NCI-H146 (cell line): ENCODE measurements at places on chromosomes 5 and 9.
A peak's percentile ranks its signal among the peaks of the same experiment; 100 is the strongest.

GRCh38 chr5:129477532-129477931, 17.4 kb downstream of the ADAMTS19 start:
- DNase-seq = no peak

DNA sequence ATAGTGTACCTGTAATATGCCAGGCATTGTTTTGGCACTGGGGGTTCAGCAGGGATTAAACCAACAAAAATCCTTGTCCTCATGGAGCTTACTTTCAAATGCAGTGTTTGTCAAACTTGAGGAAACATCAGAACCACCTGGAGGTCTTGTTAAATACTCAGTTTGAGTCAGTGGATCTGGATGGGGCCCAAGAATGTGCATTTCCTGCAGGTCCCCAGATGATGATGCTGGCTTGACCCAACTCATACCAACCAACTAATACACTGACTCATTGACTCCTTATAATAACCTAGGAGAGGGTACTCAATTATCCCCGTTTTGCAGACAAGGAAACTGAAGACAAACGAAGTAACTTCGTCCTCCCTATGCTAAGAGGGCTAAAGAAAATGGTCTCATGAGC, 11.3 kb downstream of the WWC1 start:
- no peak for DNase-seq

DNA sequence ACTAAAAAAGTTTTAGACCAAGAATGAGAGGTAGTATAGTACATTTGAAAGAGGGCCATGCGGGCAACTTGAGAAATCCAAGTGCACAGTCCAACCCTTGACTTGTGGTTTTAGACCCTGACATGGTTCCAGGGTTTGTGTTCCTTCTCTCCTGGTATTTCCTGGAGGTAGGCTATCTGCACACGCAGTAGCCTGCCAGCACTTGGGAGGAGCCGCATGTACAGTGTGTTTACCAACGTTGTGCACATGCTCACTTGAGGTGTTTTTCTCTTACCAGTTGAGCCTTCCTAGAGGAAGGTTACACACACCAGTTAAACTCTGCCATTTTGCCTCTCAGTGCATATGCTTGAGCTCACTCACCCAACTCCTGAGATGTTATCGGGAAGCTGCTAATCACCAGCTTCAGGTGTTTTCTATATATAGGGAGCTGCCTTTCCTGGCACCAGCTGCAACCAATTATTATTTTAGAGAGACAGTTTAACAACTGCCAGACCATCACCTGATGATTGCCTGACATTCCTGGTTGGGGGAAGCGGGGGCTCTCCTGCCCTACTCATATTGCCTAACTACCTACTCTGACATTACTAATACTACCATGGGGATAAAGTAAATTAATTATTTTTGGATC, 593.4 kb upstream of the TUSC1 start:
- DNase-seq = peak; percentile 7

DNA sequence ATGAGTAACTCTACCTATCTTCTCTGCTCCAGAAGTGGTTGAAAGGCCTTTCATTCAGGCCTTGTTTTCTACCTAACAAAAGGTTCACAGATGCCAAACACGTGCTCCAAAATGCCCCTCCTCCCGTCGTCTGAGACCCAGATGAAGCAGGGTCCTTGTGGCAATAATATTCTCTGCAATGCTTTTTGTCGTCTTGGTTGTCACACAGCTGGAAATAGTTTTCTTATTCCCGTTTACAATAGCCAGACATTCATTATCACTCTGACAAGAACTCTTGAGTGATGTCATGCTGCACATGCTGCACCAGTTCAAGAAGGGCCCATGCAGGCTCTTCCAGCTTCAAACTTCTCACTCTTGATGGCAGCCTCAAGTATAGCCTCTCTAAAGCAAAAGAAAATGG, 7.8 kb downstream of the LPAR1 start:
- DNase-seq = no peak

DNA sequence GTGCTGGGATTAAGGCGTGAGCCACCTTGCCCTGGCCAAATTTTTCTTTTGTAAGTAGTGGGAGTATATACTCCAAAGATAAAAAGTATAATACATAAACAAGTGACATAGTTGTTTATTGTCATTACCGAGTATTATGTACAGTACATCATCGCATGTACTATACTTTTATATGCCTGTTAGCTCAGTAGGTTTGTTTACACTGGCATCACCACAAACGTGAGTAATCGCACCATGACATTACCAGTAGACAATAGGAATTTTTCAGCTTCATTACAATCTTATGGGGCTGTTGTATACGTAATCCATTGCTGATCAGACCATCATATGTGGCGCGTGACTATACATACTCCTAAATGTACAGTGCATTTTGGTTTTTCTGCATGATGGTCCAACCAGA, 9.8 kb downstream of the SECISBP2 start:
- no peak for DNase-seq

DNA sequence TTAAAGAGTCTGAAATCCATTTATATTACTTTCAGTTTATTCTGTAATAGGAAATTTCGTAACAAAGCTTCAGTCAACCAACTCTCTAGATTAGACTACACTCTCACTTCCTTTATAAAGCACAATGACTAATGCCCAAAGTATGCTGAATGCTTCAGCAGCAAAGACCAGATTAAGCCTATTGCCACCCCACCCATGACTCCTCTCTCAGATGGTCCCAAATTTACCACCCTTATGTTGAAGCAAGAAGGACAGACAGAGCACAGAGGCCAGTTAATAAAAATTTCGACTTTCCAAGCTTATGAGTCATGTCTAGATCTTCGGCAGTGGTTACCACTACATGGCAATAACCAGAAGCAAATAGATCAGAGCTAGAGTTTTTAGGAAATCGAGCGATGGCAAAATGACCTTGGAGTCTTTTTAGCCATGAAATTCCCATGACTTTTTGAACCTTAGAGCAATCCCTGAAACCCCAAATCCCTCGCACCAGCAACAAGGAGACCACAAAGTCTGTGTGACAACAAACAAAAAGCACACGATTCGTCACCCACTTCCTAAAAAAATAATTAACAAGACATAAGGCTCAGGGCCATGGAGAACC, 287.8 kb upstream of the RASA1 start:
- DNase-seq = no peak

DNA sequence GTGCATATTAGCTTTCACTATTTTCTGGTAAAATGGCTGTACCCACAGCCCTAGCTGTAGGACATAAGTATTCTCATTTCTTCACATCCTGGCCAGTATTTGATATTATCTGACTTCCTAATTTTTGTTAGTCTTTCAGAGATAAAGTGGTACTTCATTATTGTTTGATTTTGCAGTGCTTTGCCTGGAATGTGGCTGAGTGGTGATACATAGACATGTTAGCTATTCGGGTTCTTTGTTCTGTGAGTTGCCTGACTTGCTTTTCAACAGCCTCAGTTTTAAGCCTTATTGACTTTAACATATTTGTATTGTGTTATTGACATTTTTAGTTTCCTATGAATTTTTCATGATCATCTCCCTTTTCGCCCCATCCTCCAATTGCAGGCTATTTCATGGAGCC, 161.1 kb downstream of the GABBR2 start:
- no peak for DNase-seq

GRCh38 chr9:15423231-15423985, 732 bp downstream of the SNAPC3 start:
- DNase-seq = peak; percentile 54

DNA sequence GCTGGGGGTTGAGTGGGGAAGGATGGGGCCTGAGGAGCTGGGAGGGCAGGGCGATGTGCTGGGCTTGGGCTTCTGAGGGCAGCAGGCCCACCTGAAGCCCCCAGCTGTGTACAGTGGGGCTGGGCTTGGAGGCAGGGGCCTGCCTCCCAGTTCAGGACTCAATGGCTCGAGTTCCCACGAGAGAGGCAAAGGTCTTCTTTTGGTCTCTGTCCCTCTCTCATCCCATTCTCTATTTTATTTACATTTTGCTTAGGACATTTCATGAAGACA, 180.6 kb downstream of the MACROH2A1 start:
- DNase-seq = no peak

- no peak for DNase-seq
Measured at GRCh38 chr5:135052511-135053145, 18.6 kb upstream of the PITX1 start.

- DNase-seq = peak; percentile 11
Measured at GRCh38 chr9:122991370-122991830, 42.1 kb upstream of the GPR21 start.

GRCh38 chr9:136015656-136016571, 54.7 kb upstream of the UBAC1 start:
- no peak for DNase-seq

GRCh38 chr5:96350678-96351077, 82.4 kb downstream of the PCSK1 start:
- DNase-seq = no peak

GRCh38 chr5:4963265-4963664, 176.9 kb upstream of the ADAMTS16 start:
- DNase-seq = no peak

DNA sequence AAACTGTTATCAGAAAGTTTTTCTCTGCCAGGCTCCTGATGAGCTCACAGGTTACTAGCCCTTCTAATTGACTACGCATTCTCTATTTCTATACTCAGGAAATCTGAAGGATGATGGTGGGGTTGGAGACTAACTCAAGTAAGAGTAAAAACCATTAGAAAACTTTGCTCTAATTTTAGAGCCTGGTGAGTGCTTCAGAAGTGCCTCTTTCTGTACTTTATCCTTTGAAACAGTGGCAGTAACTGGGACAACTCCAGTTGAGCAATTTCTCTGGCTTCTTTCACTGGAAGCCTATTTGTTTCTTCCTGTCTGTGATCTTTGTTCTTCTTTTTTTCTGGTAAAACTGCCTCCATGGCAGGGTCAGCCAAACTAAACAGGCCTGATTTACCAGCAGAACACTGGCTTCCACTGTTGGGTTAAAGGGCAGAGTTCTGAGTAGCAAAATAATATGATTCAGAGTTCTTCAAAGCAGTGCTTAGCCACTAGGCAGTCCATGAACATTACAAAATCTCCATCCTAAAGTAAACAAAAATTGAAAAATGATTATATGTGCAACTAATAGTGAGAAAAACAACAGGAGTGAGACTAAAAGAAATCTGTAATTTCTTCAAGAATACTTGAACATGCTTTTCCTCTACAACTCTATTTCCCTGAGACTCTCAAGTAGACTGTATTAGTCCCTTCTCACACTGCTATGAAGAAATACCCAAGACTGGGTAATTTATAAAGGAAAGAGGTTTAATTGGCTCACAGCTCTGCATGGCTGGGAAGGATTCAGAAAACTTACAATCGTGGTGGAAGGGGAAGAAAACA, 79.8 kb downstream of the MROH2B start:
- no peak for DNase-seq

GRCh38 chr9:136368190-136368589, 4.6 kb upstream of the DNLZ start:
- DNase-seq = no peak

- DNase-seq = no peak
Measured at GRCh38 chr9:1732670-1733069, 282.5 kb upstream of the SMARCA2 start.

- no peak for DNase-seq
Measured at GRCh38 chr5:38471709-38472108, 84.7 kb downstream of the LIFR start.

GRCh38 chr9:17064558-17064957, 70.3 kb upstream of the CNTLN start:
- DNase-seq = peak; percentile 28

DNA sequence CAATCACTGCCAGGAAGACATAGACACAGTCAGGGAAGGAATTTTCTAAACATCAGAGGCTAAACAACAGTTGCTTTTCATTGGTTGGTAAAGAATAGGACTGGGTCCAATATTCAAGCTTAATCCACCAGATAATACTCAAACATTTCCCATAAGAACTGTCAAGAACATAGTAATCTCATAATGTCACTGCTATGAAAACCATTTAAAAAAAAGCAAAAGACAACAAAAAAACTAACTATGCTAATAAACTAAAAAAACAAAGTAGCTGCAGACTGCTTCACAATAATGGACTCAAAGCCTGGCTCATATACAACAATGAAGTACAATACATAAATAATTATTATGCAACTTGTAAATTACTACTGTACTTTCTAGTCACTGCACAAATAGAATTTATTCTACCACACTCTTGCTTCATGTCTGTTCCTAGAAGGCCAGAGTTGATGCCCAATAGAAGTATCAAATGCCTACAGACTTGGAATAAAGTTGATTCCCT, 148.7 kb downstream of the MLLT3 start:
- DNase-seq = no peak
